Activated CD4-positive, alpha-beta T cell treated with anti-CD3 and anti-CD28 coated beads for 48 hours (primary cell): ENCODE measurements at places on chromosomes 4 and X.

GRCh38 chr4:88002786-88003185 is 4.6 kb upstream of the PKD2 start:
- no peak for DNase-seq

DNA sequence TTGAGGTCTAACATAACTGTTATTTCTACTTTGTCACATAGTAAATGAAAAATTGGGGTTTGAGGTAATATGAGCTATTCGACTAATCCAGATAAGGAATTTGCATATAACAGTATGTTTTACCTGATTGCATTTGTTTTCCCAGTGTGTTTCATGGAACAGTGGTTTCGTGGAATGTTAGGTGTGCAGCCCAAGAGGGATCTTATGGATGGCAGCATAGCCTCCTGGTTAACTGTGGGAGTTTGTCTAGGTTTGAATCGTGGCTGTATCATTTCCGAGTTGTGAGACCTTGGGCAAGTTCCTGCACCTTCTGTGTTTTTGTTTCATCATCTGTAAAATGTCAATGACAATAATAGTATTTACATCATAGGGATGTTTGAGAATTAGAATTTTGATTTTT is 7.9 kb downstream of the BMPR1B start:
- no peak for DNase-seq

DNA sequence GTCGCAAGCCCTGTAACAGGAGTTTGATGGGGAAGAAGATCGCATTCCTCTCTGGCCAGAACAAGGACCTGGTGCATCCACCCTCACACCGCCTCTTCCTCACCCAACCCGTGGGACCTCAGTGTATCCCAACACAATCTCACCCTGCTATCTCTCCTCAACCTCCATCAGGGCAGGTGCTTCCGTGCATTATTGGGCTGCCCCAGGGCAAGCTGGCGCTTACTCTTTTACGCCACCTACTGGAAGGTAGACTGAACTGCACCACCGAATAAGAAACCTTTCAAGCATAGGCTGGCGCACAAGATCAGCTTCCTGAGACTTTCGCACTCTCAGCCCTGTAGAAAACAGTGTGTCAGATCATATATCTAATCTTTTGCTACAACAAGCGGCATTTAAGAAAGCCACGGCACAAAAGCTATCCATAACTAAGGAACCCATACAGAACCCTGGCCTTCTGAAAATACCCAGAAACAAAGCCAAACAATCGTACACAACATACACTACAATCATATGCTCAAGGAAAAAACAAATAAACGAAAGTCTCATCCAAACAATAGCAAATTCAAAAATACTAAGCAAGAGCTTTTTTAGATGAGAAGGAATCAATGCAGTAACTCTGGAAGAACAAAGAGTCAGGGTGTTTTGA is 209.3 kb downstream of the UGT8 start:
- DNase-seq = peak; percentile 31

- DNase-seq = no peak
Measured at GRCh38 chr4:164508771-164509170, 245.2 kb upstream of the SMIM31 start.
